ENCODE measurements at places on chromosomes 13 and 19.
A peak's percentile ranks its signal among the peaks of the same experiment; 100 is the strongest.

DNA sequence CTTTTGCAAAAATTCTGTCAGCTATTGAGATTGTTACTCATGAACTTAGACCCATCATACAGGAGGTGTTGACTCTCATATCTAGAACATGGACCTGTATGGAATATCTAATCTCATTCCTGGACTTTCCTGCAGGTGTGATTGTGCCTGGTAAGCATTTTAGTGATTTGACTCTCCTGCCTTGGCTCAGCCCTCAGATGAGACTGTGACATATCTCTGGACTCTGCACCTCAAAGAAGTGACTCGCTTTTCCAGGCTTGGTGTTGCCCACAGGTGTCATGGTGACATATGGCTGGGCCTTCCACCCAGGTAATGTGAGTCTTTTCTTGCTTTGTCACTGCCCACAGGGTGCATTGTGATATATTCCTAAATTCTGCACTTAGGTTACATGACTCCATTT lies 17.8 kb upstream of the ZNF726 start:
- DNase-seq, result no peak

GRCh38 chr19:55642153-55643002 lies 1.1 kb upstream of the ZNF581 start:
- DNase-seq, result peak; percentile 27

DNA sequence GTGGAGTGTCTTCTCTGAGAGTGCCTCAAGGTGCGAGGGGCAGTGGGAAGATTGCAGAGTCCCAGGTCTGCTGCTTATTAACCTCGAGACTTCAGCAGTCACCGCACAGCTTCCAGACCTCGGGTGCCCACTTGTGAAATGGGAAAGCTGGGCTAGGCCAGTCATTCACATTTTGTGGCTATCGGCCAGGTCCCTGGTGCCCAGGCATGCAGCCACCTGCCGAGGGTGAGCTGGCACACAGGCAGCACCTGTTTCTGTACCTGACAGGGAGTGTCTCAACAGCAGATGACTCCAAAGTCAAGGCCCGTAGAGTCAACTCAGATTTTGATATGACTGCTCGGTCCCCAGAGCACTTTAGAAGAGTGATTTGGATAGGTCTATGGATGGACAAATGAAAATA lies 21.9 kb downstream of the UQCRFS1 start:
- no peak for DNase-seq

DNA sequence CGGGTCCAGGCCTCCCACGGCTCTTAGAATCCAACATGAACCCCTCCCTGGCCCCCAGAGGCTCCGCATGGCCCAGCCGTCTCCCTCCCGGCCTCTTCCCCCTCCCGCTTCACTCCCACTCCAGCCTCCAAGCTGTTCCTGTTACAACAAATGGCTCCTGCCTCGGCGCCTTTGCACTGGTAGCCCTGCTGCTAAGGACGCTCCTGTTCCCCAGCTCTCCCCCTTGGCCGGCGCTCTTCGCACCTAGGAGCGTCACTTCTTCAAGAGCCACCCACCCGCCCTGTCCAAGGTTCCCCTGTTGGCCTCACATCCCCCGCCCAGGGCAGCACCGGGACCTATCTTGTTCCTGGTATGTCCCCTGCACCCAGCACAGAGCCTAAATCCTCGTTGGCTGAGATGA lies 9.4 kb downstream of the CCDC124 start:
- no peak for DNase-seq

GRCh38 chr13:93066187-93066586 lies 160.4 kb upstream of the GPC6 start:
- DNase-seq, result no peak

- no peak for DNase-seq
These were observed 819.9 kb downstream of the OLFM4 start for GRCh38 chr13:53848366-53848961.

GRCh38 chr19:40231544-40232424 lies 5.3 kb upstream of the CCNP start:
- DNase-seq, result no peak

DNA sequence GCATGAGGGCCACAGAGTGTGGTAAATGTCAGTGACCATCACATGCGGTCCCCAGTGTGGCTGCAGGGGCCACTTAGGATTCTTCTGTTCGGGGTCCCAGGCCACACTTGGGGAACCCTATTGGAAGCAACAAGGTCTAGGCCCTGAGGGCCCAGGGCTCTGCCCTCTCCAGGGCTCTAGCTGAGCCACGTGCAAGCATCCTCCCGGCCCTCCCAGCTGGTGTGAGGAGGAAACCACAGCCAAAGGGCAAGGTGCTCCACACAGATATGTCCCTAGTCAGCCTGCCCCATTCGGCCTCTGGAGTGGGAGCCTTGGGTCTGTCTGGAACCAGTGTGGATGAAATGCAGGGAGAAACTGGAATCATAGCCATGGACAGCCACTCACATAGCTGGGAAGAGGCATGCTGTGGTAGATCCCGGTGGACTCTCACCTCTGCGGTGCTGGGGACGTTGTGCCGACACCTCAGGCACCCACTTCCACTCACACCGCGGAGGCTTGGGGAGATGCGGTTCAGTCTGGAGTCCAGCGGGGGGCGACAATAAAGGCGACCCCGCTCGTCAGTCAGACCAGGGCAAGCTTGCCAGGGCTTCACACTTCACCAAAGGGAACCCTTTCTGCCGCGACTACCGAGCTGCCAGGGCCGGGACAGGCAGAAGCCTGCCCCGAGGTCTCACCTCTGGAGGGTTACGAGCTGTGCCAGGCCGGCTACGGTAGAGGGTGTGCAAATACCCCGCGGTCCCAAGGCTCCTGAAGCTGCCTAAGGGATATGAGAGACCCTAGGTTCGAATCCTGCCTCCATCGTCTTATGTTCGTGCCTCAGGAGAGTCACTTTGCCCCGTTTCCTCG lies 4.3 kb upstream of the ZNF497 start:
- no peak for DNase-seq

GRCh38 chr19:662207-662961 lies 630 bp downstream of the RNF126 start:
- peak; percentile 70 for DNase-seq

Measured in CD4-positive, alpha-beta T cell (primary cell).